ENCODE measurements at places on chromosomes 16 and 17. TPM values are rescaled to one million over a fixed set of nuclear protein-coding genes. Genes with fewer than 3 reads are reported as not detected.

The SLC13A5 gene
- not detected for total RNA-seq

GRCh38 chr16:58433569-58433951 is 41.3 kb downstream of the GINS3 start:
- DNase-seq: no peak

DNA sequence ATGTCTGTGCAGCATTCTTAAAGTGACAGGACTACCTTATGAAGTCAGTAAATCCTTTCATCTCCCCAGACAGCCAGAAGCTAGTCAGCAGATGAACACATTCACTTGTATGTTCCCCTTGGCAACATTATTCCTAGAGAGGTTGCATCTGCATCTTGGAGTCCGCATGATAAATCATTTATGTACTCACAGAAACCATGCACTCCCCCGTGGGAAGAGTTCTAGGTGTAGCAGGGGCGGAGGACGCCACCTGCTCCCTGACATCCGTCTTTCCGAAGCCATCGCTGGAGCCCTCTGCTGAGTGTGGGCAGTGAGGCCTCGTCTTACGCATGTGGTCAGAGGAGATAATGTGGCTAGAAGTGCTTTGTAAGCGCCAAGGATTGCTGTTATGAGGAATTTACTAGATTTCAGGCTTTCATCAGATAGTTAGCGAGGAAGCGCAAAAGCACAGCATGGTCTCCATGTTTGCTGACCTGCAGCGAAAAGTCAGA is 144.5 kb downstream of the RPTOR start:
- DNase-seq: no peak

DNA sequence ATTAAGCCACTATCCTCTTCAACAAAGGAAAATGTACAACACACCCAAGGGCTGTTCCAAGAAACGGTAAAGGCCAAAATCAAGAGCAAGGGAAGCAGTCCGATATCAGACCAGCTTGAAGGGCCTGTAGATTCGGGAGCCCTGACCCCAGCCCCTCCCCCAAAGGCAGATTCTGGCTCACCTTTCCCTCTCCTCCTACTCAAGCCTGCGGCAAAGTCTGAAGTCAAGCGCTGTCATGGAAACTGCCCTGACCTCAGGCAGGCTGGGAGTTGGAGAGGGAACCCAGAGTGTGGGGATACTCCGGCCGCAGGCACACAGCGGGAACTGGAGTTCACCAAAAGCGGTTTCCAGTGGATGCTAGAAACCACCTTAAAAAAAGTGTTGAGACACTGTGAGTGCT is 1.8 kb downstream of the ALYREF start:
- no peak for DNase-seq
